ENCODE measurements at places on chromosomes 5 and 9.

DNA sequence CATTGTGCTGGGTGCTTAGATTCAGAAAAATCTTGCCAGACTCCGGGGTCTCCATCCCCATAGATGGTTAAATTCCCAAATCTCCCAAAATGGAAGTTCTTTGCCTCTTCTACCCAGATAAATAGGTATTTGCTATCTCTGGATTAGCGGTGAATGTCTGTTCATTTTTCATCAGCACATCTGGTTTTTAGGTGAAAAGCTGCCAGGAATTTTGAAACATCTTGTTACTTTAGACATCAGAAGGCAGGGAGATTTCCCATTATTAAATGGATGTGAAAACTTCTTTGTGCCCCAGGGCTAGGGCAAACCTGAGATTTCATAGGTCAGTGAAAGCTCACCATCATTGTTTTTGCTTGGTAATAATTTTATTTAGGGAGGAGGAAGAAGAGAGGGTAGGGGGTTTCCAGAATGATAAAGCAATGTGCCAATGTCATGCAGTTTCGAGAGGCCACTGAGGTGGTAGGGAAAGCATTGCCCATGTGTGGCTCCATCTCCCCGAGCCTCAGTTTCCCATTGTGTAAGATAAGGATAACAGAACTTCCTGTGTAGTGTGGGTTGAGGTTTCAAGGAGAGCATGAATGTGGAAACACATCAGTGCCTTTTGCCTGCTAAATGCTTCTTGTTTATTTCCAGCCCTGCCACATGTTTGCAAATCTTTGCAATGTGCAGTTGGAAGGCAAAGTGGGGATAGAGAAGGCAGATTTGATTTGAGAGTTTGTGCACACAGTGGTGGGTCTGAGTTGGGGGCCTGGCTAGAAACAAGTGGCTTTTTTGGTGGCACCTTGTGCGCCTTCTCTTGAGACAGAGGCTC lies 147.2 kb upstream of the KLF4 start:
- no peak for DNase-seq

- no peak for DNase-seq
Measured at GRCh38 chr5:136491806-136492205, 126.5 kb upstream of the TRPC7 start.

DNA sequence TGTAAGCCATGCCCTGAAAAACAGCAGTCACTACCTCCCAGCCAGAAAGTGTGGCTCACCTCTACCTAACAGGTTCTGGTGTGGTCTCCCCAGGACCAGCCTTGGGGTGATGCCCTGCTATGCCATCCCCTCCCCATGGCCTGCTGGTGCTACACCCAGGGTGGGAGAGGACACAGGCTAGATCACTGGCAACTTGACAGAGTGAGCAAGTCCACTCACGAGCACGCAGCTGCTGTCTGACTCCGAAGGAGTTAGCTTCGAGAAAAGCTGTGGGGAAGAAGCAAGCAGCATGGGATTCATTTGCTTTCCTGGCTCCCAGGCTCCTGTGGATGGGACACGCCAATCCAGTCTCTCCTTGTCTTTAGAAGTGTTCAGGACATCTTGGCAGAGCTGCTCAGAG lies 102.2 kb downstream of the COL5A1 start:
- DNase-seq, result no peak

GRCh38 chr9:114261987-114262386 lies 60.9 kb upstream of the ORM1 start:
- no peak for DNase-seq

DNA sequence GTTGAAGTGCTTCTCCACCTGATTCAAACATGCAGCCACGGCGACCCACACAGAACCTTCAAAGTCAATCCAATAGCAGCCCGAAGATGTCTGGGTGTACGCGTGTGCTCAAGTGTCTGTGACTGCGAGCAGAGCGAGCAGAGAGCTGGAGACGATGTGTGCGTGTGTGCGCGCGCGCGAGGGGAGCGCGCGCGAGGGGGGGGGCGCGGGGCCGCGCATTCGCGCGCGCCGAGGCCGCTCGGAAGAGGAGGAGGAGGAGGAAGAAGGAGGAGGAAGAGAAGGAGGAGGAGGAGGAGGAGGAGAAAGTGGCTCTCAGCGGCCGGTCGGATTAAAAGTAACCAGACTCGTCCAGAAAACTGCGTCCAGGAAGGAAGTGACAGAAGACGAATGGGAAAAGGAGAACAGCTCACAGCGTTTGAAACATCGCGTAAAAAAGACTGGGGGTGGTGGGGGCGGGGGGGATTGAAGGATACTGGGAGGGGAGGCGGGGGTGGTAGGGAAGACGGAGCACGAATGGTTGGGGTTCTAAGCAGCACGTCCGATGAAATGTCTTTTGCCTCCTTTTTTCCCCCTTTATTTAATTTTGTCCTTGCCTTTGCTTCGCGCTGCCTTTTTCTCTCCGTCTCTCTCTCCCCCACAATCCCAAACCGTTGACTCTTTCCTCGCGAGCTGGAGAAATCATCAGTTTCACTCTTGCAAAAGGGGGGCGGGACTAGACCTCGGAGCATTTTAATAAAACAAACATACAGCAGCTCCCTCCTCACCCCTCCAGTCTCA lies at the start of gene MEF2C:
Gene MEF2C (minus strand): TSS at position 126 of the 777 bp plus-strand sequence. CDS start 59,396 bp downstream, outside the sequence.
- DNase-seq, result no peak

DNA sequence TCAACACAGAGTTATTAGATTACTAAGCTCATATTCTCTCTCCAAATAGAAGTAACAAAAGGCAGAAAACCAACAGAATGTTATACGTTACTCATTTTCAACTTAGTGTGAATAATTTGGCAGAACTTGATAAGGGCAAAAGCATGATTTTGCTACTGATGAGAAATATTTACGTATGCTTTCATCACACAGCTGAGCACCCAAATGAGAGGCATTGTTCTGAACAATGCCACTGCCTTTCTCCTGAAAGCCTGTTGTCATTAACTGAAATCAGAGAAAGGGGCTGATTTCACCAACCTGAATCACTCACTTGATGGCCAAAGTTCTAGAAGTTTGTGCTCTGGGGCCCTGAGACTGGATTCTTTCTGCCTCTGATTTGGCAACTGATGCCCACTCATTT lies 367.5 kb upstream of the PTGER4 start:
- no peak for DNase-seq

DNA sequence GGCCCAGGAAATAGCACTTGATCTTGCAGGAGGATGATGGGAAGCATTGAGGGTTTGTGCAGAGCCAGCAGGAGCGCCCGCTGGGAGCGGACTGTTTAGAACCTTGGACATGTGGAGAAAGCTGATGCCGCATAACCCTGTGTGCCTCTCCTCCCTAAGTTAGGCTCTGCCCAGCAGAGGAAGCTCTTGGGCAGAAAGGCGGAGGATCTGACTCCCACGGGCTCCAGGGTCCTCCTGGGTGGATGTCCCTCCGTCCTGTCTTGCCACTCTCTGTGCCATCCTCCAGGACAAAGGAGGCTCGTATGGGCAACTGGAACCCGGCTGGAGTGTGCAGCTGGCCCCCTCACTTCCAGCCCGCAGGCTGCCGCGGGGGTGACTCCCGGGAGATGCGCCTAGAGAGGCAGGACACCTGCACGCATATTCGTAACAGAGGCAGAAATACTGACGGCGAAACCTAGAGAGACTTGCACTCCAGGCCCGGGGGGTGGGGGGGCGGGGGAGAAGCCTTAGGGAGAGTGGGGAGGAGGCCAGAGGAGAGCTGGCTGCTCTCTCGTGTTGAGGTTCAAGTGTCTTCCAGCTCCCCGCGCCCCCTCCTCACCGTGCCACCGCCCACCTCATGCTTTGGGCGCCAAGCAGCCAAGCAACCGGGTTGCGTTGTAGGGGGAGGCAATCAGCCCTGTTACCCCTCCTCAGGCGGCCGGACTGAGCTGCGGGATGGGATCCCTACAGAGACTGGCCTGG lies 5.4 kb upstream of the FOXE1 start:
- no peak for DNase-seq

DNA sequence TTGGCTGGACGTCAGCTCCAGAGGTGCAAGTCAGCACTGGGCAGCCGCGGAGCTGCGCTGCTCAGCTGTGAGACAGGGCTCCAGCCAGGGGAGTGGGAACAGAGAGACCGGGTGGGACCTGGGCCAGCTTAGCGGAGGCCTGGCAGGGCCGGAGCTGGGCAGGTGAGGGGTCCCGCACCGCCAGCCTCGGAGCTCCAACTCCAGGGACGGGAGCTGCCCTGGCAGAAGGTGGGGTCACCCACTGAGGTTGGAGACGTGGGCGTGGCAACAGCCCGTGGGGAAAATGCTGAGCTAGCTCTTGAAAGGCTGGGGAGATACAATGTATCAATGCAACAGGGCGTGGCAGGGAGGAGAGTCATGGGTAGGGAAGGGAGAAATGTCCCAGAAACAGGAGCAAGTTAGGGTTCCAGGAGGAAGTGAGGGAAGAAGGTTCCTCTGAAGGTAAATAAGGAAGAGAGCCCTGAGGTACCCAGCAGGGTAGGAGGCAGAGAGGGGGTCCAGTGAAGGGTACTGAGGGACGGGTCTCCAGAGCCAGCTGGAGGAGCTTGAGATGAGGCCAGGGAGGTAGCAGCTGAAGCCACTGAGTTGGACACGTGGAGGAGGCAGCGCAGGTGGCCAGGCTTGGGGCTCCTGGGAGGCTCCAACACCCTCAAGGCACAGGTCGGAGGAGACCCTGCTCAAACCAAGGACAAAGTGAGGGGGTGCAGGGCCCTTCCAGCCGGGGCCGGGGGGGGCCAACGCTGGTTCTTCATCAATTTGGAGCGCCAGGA lies 736 bp upstream of the NKD2 start:
- DNase-seq, result no peak

Measured in CD4-positive, alpha-beta memory T cell (primary cell).